Activated T-helper 17 cell treated with anti-CD3 and anti-CD28 coated beads, Interleukin-2, amount 50 U/mL, for 72 hours (primary cell): ENCODE measurements at places on chromosomes 4 and X. TPM values are rescaled to one million over a fixed set of nuclear protein-coding genes. Genes with fewer than 3 reads are reported as not detected.

GRCh38 chr4:79340568-79340967 is 14.7 kb upstream of the NAA11 start:
- no peak for ATAC-seq

Gene RHOXF2
- 0.29 TPM for total RNA-seq

Gene GABRA4
- not detected for total RNA-seq

- ATAC-seq = peak; percentile 7
These were observed 855 bp downstream of the GPRASP2 start for GRCh38 chrX:102712981-102713625.

Gene TRAM1L1
- total RNA-seq = not detected

GRCh38 chrX:149567621-149568417 is 18.1 kb upstream of the HSFX3 start:
- ATAC-seq = no peak

- ATAC-seq = no peak
These were observed 16.6 kb downstream of the S100G start for GRCh38 chrX:16666541-16666940.

DNA sequence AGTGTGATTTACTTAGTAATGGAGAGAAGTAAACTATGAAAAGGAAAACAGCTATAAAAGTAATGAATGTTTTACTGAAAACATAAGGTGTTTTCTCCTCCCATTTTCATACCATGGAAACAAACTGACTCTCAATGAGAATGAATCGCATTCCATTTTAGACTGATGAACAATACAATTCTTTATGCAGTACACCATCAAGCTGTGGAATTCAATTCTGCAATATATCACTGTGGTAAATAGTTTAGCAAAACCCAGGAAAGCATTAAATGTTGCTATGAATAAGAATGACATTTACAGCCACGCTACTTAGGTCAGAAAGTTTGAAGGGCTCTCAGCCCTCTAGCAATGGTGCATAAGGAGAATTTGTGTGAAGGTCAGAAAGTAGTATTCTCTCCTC is 7.4 kb downstream of the DCAF8L2 start:
- ATAC-seq = no peak

GRCh38 chrX:9072281-9072680 is 38.4 kb upstream of the FAM9B start:
- no peak for ATAC-seq

GRCh38 chrX:120457766-120458180 is 11.3 kb downstream of the LAMP2 start:
- ATAC-seq = peak; percentile 96

Gene MAP9
- 7.6 TPM for total RNA-seq

Gene ADGRG4
- not detected for total RNA-seq

- no peak for ATAC-seq
These were observed 184.2 kb downstream of the GASK1B start for GRCh38 chr4:157988641-157989040.

DNA sequence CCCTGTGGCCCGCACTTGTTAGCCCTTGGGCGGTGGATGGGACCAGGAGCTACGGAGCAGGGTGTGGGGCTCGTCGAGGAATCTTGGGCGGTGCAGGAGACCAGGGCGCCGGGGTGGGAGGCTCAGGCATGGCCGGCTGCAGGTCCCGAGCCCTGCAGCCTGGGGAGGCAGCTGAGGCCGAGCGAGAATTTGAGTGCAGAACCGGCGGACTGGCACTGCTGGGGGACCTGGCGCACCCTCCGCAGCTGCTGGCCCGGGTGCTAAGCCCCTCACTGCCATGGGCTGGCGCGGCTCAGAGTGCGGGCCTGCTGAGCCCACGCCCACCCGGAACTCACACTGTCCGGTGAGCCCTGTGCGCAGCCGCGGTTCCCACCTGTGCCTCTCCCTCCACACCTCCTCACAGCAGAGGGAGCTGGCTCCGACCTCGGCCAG is 73.6 kb upstream of the TLL1 start:
- no peak for ATAC-seq

DNA sequence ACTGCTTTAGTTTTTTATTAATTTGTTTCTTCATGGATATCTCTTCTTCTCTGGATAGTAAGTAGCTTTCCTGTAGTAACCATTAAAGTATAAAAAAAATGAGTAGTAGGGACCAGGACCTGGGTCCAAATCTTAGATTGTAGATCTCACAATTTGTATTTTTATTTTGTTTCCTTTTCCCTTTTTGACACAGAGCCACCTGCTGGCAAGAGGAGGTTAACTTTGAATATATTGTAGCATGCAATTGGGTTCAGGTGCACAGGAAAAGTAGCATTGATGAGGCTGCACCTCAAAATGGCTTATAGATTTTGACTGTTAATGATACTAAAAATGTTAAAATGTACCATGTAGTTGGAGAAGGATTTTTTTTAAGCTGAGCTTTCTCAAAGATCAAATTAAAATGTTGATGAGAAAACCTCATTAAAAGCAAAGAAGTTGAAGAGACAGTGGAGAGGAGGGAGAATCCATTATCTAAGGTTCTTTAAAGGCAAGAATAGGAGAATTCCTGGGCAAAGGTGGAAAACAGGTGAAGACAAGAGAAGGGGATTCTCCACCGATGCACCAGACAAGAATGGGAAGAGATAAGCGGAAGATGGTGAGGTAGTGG is 48.3 kb upstream of the HPGDS start:
- ATAC-seq = no peak

GRCh38 chr4:162285753-162286152 is 122.0 kb upstream of the FSTL5 start:
- no peak for ATAC-seq

- peak; percentile 20 for ATAC-seq
These were observed 709 bp downstream of the GPAT3 start for GRCh38 chr4:83536362-83537272.

DNA sequence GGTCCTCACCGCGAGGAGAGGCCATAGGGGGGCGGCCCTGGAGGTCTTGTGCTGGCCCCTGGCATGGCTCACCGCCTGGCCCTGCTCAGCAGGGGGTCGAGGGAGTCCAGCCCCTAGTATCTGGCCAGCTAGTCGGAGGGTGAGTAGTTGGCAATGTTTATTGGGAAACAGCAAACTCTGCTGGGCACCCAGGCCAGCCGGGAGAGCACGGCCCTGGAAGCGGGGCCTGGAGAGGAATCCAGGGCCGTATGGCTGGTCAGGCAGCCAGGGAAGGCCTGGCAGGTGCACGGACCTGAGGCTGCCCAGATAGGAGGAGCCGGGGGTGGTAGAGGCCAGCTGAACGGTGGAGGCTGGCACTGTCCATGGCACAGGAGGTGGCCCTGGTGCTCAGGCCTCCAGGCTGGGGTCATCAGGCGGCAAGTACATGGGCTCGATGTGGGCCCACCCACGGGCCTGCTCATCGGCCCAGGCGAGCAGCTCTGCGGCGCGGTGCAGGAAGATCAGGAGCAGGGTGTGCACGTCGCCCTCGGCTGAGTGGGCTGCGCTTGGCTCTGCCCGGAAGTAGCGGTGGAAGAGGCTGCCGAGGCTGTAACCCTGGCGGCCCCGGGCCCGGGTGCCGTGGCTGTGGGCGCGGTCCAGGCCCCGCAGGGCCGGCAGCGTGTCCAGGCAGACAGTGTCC is 1.4 kb downstream of the TREX2 start:
- no peak for ATAC-seq

DNA sequence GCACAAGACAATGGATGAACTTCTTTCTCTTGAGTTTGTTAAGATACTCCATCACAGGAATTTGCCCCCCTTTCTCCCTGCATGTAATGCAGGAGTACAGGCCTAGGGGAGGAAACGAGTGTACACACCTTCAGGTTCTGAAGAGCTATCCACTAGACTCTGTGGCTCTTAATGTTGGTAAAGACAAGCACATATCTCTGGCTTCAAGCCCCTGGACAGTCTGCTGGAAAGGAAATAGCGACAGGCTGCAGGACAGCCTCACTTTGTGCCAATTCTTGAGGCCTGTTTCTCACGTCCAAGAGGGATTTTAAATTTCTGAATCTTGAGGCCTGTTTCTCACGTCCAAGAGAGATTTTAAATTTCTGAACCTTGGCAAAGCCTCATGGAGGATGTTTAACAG is 87.1 kb downstream of the RLIM start:
- no peak for ATAC-seq

- ATAC-seq = no peak
These were observed 33.6 kb upstream of the NOCT start for GRCh38 chr4:138981930-138982390.

DNA sequence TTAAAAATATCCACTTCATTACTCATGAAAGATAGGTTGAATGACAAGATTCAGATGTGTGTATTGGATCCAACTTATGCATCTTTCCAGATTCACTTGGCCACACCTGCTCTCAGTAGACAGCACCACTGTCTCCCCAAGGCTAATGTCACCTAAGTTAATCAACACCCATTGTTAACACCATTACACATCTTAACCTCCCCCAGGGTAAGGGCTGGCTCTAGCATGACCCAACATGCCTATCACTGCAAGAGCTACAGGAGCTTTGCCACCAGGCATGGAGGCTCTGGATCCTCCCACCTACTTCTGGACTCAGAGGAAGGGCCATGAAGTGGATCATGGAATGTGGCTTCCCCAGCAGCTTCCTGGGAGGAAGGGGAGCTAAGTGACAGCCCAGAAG is 32.8 kb upstream of the LSM6 start:
- no peak for ATAC-seq

Gene C4orf54
- not detected for total RNA-seq

DNA sequence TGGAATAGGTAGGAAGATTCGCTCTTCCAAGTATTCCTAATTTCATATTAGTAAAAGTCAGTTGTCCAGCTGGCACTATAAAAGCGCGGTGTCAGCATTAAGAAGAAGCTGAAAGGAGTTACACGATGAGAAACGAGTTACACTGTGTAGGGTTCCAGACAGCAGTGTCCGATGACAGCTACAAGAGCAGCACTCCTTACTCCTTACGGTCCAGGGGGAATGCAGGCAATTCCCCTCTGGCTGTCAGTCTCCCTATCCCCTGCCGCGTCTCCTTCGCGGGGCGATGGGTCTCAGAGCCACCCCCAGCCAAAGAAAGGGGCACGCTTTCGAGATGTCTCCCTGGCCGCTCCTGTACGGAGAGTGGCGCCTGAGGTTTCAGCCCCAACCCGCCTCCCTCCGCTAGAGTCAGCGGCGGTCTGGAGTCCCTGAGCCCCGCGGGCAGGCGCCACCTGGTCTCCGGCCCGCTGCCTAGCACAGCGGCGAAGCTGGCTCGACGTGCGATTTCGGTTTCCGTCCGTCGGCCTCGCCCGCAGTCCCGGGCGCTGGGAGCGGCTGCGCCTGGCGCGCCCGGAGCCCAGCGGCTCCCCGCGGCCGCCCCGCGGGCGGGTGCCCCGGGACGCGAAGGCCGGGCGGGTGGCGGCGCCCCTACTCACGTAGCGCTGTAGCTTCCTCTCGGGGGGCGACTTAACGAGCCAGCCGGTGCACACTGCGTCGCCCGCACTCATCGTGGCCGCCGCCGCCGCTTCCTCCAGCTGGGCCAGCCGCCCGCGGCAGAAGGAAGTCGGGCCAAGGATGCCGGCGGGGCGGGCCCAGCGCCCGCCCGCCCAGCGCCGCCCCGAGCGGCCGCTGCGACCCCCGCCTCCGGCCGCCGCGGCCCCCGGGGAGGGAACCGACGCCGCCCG is at the start of gene GAB3:
GAB3 (minus strand) TSS at position 777 of the 902 bp plus-strand sequence; CDS start at position 725, 52 bp downstream.
- peak; percentile 73 for ATAC-seq

Gene ACE2
- 0.16 TPM for total RNA-seq

DNA sequence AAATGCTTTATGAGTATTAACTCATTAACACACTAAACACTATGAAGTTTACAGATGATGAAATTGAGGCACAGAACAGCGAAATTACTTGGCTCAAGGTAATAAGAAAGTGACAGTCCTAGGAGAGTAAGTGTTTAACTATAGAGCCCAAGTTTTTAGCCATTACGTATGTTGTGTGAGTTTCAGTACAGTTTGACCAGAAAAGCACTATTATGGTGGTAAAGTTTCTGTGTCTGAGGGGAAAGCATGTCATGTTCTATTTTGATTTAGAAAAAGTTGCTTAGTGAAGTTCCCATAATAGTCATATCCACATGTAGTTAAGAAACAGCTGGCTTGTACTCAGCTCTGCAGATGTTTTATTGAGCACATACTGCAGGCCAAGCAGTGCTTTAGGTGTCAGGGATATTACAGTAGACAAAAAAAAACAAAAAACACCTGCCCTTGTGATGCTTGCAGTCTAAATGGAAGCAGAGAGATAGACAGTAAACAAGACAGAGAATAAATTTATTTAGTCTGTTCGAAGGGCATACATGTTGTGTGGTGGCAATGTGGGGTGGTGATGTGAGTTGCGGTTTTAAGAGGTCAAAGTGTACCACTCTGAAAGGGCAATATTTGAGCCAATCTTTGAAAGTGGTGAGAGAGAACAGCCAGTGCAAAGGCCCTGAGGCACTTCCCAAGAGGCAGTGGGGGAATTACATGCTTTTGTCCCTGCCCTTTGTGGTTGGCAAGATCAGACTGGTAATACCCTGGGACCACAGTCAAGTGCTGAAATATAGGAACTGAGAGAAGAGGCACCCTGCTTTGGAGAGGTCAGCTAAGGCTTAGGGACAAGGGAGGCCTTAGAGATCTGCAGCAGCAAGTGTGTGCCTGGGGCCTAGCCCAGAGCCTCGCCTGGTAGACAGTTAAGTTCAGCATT is 6.2 kb downstream of the TMEM131L start:
- peak; percentile 36 for ATAC-seq

Gene BEX2
- total RNA-seq = 4.8 TPM

Gene PDE6B
- total RNA-seq = 10.8 TPM

GRCh38 chr4:164536814-164537213 is 217.1 kb upstream of the SMIM31 start:
- ATAC-seq = no peak

Gene FRAS1
- total RNA-seq = not detected

Gene TEX13B
- total RNA-seq = not detected

- no peak for ATAC-seq
These were observed 378.0 kb downstream of the AFF2 start for GRCh38 chrX:148878371-148878770.

GRCh38 chr4:109044431-109044830 is 258.0 kb downstream of the COL25A1 start:
- ATAC-seq = no peak

- ATAC-seq = no peak
These were observed 175.7 kb upstream of the MXRA5 start for GRCh38 chrX:3522101-3522650.

DNA sequence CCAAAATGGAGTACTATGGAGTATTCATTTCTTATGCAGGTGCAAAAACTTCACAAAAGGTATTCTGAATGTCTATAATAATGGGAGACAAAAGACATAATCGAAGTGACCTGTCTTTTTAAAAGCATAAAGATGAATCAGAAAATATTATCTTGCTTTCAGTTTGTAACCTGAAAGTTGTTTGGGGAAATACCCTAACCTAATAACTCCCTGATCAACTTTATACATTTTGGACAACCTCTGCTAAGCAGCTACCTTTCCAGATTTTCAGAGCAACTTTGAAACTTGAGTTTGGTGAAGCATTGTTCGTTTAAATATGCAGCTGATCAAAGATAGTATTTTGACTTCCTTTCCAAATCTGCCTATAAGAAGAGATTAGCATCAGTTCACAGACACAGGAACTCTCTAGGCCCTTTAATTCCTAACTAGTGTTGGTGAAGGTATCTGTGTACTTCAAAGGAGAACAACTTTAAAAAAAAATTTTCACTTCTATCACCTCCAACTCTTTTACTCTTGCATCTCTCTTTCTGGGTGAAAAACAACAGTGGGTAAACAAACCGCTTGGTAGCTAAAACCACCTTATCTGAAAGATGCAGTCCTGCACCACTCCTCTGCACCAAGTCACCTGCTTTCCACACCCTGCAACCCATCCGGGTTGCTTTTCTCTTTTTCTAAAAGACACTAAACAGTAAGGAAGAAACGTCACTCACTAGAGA is 26.5 kb downstream of the CD40LG start:
- ATAC-seq = peak; percentile 18
